ENCODE measurements at places on chromosomes 16 and 17. TPM values are rescaled to one million over a fixed set of nuclear protein-coding genes. Genes with fewer than 3 reads are reported as not detected.

Gene MYH8
- not detected for total RNA-seq

Gene TNP2
- total RNA-seq: not detected

Gene MATCAP1
- total RNA-seq: 49.9 TPM

Gene MMD
- total RNA-seq: 39.3 TPM

Gene PITPNM3
- 0.92 TPM for total RNA-seq

Gene CNTD1
- not detected for total RNA-seq

Gene UNC45B
- 0.11 TPM for total RNA-seq

DNA sequence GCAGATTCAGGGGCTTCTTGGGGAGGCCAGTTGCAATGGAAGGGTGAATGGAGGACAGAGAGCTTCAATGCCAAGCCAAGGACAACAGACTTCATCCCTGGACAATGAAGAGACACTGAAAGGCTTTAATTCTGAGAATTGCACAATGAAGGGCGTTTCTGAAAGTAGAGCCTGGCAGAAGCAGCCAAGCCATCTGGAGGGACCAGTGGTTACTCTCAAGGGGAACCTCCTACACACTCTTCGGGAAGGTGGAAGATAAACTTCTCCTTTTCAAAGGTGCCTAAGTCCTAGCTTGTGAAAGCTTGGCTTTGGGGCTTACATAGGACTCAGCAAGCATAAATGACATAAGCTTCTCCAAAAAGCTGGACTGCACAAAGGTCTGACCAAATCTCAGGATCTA lies 6.2 kb upstream of the CES1 start:
- no peak for DNase-seq

DNA sequence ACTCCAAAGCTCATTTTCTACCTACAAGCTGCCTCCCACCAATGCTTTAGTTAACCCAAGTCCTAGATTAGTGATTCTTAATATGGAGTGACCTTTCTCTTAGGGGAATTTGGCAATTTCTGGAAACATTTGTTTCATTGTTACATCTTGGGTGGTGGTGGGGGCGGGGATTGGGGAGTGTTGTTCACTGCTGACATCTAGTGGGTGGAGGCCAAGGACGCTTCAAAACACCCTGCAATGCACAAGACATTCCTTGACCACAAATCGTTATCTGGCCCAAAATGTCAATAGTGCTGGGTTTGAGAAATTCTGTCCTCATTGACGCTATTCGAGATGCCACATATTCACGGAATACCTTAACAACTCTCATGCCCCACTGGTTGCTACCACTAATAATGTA lies 282.9 kb downstream of the RBFOX1 start:
- no peak for DNase-seq

DNA sequence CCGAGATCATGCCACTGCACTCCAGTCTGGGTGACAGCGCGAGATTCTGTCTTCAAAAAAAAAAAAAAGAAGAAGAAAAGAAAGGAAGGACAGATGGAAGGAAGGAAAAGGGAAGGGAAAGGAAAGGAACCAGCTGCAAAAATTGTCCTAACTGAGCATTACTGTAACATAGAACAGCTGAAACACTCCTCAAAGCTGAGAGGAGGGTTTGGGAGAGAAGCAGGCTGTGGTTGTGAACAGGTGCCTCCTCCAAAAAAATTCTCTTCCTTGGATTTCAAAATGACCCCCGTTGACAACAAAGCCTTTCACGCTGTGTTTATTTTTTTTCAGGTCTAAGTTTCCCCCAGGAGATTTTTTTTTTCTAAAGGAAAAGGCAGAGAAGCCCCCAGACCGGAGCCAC lies 541.4 kb downstream of the WWOX start:
- DNase-seq: no peak

GRCh38 chr17:40562838-40563219 lies 2.4 kb downstream of the CCR7 start:
- DNase-seq: no peak

DNA sequence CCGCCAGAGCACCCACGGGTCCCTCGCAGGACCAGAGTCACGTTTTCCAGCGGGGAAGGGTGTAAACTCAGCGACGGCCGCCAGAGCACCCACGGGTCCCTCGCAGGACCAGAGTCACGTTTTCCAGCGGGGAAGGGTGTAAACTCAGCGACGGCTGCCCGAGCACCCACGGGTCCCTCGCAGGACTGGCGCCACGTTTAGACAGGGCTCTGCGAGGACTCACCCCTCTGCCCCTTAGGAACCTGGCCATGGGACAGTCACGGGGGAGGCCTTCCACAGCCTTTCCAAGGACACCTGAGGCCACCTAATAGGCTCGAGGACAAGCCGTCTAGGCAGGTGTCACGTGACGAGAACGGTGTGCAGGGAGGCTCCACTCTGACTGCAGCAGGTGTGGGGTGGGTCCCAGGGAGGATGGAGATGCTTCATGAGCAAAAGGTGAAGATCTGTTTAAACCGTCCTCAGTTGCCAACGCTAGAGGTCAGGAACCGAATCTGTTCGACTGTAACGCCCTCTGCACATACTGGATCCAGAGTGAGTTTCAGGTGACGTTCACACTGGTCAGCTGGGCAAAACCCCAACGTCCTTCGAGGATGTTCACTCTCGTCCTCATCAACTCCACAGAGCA lies 48.0 kb upstream of the METRNL start:
- no peak for DNase-seq

GRCh38 chr17:63641692-63642448 lies 19.7 kb downstream of the MAP3K3 start:
- DNase-seq: no peak

- DNase-seq: no peak
These were observed 9.9 kb downstream of the FAM83G start for GRCh38 chr17:18994631-18995030.

DNA sequence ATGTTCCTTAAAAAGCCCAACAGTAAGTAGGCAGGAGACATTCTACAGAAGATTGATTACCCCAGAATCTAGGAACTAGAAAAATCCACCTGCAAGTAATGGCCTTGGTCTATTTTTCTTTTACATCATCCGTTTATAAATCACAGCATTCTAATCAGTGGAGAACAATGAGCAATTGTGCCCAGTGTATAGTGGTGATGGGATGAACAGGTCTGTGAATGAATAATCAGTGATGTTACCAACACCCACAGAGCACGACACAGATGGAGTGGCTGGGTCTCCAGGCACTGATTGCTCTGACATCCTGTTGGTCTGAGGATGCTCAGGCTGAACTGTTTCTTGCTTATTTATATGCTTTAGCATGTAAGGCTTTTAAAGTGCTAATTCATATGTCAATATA lies 1251.2 kb upstream of the CDH8 start:
- no peak for DNase-seq

DNA sequence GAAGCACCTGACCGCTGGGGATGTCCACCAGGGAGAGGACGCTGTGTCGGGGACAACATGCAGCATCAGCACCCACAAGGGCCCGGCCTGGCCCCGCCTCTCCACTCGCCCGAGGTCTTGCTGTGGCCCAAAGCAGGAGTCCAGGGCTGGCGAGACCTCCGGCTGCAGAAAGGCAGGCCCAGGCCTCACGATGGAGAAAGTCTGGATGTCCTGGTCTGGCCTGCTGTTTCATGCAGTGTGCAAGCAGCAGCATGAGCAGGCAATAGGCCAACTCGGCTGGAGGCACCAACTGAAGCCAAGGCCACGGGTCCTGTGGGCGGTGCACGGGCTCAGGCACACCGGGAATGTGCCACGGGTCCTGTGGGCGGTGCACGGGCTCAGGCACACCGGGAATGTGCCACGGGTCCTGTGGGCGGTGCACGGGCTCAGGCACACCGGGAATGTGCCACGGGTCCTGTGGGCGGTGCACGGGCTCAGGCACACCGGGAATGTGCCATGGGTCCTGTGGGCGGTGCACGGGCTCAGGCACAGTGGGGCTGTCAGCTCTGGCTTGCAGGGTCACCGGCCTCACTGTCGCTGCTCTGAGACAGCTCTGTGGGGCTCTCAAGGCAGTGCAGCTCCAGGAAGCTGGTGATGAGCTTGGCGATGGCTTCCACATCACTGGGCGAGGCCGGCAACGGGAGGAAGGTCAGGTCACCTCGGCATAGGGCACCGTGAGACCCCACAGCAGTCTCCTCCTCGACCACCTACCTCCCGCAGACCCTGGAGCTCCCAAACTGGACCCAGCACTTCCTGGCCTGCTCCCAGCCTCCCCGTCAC lies 6.9 kb downstream of the CYBC1 start:
- no peak for DNase-seq

DNA sequence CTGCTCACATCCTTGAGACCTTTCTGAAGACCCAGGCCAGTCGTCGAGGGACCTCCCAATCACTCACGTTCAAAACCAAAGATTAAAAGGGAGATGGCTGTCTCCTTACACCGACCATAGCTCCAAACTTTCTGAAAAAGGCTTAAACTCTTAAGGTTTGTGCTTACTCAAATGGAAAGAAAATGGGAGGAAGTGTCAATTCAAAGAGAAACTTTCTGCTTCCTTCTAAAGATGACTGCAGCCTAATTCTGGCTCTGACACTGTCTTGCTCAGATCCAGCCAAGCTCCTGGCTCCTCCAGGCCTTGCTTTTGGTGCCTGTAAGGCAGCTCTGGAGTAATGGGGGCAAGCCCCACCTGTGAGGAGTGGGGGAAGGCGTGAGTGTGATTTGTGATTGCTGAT lies 54.9 kb upstream of the WSB1 start:
- DNase-seq: peak; percentile 39

DNA sequence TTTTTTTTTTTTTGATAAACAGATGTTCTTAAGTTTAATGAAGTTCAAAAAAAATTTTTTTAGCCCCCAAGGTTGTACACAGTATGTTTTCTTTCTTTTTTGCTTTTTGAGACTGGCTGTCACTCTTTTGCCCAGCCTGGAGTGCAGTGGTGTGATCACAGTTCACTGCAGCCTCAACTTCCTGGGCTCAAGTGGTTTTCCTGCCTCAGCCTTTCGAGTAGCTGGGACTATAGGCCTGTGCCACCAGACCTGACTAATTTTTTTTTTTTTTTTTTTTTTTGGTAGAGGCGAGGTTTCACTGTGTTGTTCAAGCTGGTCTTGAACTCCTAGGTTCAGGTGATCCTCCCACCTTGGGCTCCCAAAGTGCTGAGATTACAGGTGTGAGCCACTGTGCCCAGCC lies 12.8 kb downstream of the ITGAE start:
- DNase-seq: no peak

GRCh38 chr17:17060930-17061329 lies 18.7 kb downstream of the MPRIP start:
- no peak for DNase-seq

- DNase-seq: no peak
These were observed 12.3 kb downstream of the ALOXE3 start for GRCh38 chr17:8105957-8106398.

GRCh38 chr16:74034200-74034599 lies 262.4 kb upstream of the PSMD7 start:
- no peak for DNase-seq

- DNase-seq: peak; percentile 42
These were observed 607 bp upstream of the NCOR1 start for GRCh38 chr17:16215965-16216316.

- DNase-seq: no peak
These were observed 45.5 kb downstream of the ZCCHC14 start for GRCh38 chr16:87447323-87447722.
